NCI-H187 treated with DMSO at 0.1 percent for 48 hours (cell line): ENCODE measurements at places on chromosomes 2 and 18.

GRCh38 chr2:46329803-46330775 lies 32.9 kb downstream of the EPAS1 start:
- DNase-seq: no peak

GRCh38 chr2:157269922-157270321 lies 12.4 kb downstream of the GALNT5 start:
- DNase-seq: no peak

- DNase-seq: no peak
These were observed 226.4 kb upstream of the NRXN1 start for GRCh38 chr2:51258301-51258700.

- no peak for DNase-seq
These were observed 37.0 kb downstream of the MAL start for GRCh38 chr2:95062242-95063085.

DNA sequence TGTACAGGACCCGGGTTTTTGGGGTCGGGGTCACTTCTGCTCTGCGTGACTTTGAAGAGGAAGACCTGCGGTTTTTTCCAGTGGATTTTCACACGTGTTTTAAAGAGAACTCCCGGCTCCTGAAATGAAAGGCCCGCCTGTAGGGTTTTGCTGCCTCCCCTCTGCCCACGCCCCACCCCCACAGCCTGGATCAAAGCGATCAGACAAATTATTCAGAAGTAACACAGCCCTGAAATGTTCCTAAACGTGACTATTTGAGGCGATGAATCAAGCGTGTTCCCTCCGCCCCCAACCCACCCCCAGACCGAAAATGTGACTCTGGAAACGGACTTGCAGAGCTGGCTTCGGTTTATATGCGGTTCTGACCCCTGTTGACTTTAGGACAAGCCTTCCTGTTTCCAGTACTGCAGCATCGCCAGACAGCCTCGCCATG lies 28.7 kb upstream of the SMIM21 start:
- DNase-seq: no peak
